ENCODE measurements at places on chromosomes 11 and 22. TPM values are rescaled to one million over a fixed set of nuclear protein-coding genes. Genes with fewer than 3 reads are reported as not detected.

The RASD2 gene
- 0.35 TPM for total RNA-seq

The MS4A12 gene
- not detected for total RNA-seq

The OR51I1 gene
- not detected for total RNA-seq

The TNNI2 gene
- not detected for total RNA-seq

The KRTAP5-9 gene
- not detected for total RNA-seq

The EI24 gene
- total RNA-seq = 155 TPM

- no peak for DNase-seq
Measured at GRCh38 chr11:3164138-3164551, 965 bp downstream of the OSBPL5 start.

DNA sequence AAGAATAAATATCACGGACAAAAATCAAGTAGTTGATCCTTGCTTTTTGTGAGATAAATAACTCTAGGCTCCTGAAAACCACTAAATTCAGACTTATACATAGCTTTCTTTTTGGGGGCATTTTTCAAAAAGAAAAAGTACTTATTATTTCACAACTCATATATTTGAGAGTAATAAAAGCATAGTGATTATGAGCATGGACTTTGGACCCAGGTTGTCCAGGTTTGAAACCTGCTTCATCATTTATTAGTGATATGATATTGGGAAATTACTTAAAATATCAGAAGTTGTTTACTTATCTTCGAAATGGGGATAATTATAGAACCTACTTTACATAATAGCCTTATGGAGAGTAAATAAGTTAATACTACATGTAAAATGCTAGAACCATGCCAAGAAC, 17.0 kb upstream of the LDHAL6A start:
- DNase-seq = no peak

DNA sequence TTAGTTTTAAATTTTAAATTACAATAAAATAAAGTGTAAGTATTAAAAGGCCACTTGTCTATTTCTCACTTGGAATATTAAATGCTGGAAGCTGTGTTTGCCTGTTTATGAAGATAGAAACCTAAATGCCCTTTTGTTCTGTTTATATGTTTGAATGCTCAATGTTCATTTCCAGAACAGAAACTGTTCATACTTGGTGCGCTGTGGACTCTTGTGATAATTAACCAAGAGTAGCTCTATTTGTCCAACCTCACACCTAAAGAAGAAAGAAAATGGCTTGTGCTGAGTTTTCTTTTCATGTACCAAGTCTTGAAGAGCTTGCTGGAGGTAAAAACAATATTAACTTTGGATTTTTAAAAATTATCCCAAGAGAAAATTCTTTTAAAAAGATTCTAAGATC, 5.7 kb downstream of the C11orf54 start:
- DNase-seq = peak; percentile 67

- DNase-seq = peak; percentile 95
Measured at GRCh38 chr22:17922925-17923903, 101.1 kb downstream of the MICAL3 start.

GRCh38 chr11:73508243-73509176, 89.4 kb downstream of the FAM168A start:
- no peak for DNase-seq

DNA sequence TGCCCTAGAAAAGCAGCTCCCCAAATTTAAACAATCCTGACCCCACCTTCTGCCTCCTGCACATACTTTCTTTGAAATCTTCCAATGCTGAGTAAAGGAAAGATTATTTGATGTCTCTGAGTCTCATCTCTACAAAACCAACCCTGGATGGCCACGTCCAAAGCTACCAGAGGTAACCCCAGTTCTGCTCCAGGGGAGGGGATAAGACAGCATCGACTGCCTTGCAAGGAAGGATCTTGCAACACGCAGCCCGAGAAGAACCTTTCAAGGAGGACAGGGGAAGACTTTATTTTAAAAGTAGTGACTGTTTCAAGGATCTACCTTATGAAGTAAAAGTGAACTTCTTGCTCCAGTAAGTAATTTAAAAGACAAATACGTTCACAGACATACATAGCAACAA, 66.5 kb upstream of the TMEM45B start:
- DNase-seq = no peak

DNA sequence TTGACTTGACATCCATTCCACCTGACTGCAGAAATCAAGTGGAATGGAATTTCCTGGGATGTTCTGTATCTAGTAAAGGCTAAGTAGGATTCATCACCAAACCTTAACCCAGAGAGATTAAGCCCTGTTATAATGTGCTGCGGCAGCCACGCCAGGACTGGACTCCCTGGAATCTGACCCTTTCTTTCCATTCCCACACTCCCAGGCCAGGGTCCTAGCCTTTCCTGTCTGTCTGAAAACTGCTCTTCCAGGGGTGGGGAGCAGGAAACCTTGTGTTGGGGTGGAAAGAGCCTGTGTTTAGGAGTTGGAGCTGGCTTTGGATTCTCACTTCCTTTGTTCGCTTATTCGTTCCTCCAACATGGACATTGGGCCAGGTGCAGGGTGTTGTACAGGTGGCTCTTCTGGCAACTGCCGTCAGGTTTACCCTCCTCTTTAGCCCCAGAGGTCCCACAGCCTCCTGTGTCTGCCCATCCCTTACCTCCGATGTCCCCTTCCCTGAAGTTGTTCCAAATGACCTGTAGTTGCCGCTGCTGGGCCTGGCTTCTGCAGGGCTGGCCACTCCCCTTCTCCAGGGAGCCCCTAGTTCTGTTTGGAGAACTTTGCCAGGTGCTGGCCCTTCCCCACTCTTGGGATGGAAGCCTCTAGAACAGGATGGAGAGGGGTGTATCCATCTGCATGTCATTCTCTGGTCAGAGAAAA, 20.5 kb upstream of the PARVB start:
- DNase-seq = no peak

DNA sequence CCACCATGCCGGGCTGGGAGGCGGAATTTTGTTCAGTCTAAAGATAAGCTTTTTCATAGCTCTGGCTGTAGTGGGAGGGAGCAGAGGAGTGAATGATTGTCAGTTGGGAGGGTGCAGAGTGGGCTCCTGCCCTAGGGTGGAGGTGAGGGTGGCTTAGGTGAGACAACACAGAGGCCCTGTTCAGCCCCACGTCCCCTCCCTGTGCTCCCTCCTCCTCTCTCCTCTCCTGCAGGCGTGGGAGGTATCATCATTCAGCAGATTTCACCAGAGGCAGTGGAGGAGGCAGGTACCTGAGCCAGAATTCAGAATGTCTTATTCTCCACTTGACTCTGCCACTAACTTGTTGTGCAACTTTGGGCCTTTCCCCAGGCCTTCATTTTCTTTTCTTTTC, 1.7 kb upstream of the THRSP start:
- DNase-seq = no peak

DNA sequence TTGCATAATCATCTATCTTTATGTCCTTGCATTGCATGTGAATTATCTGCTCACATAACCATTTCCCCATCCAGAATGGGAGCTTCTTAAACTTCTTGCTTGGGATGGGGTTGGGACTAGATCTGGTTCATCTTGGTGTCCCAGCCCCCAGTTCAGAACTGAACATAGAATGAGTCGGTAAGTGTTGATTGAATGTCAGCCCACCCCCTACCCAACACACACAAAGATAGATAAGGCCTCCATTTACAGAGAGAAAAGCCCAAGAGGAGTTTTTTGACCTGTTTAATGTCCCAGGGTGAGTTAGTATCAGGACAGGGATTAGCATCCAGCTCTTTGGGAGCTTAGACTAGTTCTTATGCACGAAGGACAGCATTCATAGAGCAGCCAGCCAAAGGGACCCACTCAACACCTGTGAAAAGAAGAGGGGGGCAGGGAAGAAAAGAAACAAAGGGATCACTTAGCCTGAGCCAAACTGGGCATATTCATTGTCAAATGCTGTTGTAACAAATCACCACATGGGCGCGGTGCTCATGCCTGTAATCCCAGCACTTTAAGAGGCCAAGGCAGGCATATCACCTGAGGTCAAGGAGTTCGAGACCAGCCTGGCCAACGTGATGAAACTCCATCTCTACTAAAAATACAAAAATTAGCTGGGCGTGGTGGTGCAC, 57.4 kb downstream of the CHRDL2 start:
- no peak for DNase-seq

DNA sequence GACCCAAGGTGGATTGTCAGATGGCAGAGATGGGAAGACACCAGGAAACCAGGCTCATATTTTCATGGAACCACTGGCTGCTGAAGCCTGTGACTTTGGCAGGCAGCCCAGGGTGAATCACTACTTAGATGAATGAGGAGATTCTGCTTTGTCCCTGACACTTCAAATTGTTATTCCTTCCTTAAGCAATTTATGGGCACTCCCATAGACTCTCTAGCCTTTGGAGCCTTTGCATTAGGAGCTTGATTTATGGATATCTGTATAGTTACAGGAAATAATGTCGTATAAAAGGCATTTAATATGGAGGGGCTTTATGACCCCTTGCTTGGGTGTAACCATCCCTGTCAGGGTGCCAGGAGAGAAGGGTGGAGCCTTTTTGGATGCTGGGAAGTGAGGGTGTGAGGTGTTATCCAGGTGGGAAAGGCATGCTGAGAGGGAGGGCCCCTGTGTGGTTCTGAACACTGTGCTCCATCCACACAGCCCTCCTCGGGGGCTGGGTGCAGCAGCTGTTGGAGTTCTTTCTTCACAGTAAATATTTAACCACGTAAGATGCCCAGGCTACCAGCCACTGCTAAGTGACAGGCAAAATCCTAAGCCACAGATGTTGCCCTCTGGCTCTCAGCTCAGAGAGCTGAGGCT, 35.3 kb downstream of the IL18 start:
- peak; percentile 85 for DNase-seq

GRCh38 chr11:82906236-82906635, 4.7 kb downstream of the DDIAS start:
- peak; percentile 54 for DNase-seq
